ENCODE measurements at places on chromosomes 16 and 17.

DNA sequence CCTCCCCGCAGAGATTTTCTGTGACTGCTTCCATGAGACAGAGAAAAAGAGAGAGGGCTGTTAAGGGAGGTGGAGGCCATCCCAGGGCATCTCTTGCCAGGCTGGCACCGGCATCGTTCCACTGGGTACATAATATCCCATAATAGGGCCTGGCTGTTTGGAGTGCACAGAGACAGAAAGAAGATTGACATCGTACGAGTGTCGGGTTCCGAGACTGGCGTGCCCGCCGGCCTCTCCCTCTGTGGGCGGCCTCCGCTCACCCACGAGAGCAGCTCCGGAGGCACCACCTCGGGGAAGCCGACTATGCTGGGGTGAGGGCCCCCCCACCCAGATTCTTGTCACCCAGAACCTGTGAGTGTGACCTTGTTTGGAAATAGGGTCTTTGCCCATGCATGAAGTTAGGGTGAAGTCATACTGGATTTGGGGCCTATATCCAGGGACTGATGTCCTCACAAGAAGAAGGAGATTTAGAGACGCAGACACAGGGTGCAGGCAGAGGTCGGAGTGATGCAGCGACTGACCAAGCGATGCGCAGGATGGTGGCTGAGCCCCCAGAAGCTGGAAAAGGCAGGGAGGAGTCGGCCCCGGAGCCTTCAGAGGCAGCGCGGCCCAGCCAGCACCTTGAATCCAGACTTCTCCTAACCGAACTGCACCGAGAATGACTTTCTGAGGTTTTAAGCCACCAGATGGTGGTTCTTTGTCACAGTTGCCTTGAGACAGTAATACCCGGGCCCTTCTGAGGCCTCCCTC, 101.8 kb upstream of the CIBAR2 start:
- no peak for DNase-seq

DNA sequence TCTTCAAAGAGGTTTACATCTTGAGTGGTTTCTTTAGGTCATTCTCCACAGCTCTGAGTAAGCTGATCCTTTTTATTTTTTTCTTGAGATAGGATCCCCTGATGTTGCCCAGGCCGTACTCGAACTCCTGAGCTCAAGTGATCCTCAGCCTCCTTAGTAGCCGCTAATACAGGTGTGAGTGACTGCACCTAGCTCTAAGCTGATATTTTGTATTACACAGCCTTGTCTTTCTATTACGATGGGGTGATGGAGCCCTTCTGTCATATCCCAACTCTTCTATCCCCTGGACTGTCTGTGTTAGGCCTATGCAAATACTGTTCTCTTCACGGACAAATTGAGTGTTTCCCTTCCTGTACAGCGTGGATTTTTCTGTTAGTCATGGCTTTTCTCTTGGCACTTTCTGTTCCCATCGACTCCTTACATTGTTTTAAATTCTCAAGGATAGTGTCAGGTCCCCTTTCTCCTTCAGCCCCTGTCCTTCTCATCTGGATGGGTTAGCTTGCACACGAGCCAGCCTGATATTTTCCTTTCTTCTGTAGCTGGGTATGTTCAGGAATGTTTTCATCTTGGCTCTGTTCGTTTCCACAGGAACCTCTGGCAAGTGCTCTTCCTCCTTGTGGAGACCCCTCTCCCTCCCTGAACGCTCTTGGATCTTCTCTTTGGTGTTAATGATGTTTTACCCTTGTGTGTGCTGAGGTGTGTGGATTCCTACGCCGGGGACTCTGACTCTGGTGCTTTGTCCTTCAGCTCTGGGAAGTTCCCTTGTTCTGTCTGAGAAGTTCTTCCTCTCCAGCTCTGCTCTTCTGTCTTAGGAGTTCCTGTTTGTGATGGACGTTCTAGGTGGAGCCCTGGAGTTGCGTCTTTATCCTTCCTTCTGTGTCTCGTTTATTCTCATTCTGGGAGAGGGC, 2.3 kb downstream of the BANP start:
- DNase-seq = no peak

DNA sequence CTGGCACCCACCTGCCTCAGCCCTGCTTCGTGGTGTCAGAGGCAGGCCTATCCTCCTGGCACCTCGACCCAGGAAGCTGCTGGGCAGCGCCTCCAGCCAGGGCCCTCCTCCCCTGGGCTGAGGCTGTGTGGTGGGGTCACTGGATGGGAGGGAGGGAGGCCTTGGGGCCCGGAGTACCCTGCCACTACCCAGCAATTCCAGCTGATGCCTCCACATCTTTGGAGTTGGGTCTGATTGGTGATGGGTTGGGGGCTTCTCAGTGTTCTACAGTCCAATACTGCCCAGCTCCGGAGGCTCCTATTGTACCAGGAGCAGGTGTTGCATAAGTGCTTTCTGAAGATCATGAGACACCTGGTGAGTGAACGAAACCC, 48.0 kb downstream of the USP22 start:
- no peak for DNase-seq

DNA sequence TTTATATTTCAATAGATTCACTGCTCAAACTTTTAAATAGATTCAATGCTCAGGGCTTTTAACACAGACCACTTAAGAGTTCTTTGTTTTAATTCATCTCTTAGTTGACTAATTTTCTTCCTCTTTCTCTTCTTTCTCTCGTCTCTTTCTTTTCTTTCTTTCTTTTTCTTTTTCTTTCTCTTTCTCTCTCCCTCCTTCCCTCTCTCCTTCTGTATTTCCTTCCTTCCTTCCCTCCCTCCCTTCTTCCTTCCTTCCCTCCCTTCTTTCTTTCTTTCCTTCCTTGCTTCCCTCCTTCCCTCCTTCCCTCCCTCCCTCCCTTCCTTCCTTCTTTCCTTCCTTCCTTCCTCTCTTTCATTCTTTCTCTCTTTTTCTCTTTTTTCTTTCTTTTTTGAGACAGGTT, 104.4 kb downstream of the LYRM1 start:
- DNase-seq = no peak

DNA sequence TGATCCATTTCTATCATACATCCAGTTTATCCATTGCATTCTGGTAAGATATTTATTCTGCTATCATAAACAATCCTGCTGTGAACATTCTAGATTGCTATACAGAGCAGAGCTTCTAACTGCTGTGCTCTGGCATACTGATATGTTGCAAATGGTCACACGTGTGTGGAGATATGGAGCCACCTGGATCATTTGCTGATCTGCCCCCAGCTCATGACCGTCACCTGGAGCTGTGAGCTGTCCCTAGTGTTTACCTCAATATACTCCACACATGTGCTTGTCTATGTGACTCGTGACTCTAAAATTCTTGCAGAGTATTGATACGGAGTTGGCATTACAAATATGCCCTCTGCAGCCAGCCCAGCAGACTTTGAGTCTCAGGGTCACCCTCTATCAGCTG, 164.5 kb upstream of the ZFHX3 start:
- no peak for DNase-seq

Data from fibroblast of skin of back (primary cell).